ENCODE measurements at places on chromosomes 7 and 10.
A peak's percentile ranks its signal among the peaks of the same experiment; 100 is the strongest.

DNA sequence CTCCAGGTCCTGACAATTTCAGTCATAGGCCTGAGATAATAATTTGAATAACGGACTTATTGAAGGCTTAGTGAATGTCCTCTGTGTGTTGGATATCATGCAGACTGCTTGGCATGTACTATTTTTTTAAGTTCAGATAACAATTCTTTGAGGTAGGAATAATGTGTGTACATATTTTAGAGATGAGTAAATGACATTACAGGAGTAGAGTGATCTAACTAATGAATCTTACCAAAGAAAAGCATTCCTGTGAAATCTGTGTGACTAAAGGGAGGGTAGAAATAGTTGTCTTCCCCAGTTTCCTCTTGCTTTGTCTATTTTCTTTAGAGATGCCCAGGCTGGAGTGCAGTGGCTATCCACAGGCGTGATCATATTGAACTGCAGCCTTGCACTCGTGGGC is 391.8 kb upstream of the ETV1 start:
- peak; percentile 12 for DNase-seq

- peak; percentile 57 for DNase-seq
Observed at GRCh38 chr10:113895018-113895417, 40.6 kb downstream of the NHLRC2 start.

- DNase-seq, result no peak
Observed at GRCh38 chr7:131061158-131061557, 266.5 kb upstream of the MKLN1 start.

DNA sequence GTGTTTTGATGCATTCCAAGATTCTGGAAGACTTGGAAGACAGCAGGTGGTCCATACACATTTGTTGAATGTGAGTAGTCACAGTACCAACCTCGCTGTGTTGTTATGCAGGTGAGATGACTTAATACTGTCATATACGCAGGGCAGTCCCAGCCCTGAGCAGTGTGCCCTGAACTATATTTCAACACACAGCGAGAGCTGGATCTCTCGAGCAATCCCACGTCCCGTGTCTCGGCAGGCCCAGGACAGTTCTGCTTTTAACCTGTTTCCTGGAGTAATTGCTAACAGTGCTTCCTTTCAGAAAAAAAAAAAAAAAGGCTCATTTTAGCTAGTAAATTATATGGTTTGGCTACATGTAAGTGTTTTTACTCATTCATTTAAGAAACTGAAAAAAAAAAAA is 179.7 kb downstream of the PRKCQ start:
- no peak for DNase-seq

DNA sequence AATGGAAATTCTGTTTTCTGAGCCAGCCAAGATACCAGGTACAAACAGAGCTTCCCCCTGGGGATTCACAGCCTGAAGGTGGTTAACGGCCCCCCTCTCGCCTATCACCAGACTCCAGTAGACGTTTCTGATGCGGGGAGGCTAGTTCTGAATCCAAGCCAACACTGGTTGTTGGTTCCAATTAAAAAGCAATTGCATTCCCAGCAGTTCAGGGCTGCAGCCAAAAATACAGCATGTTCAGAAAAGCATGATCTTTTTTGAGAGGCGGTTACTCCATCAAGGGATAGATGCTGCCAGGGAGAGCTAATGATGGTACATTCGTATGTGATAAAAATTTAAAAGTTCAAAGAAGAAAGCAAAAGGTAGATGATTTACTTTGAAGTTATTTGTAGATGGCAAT is 481.0 kb downstream of the GALNT17 start:
- peak; percentile 62 for DNase-seq

GRCh38 chr7:124597509-124597908 is 168.1 kb downstream of the GPR37 start:
- no peak for DNase-seq

GRCh38 chr10:126521399-126521798 is 133.1 kb upstream of the ADAM12 start:
- no peak for DNase-seq

GRCh38 chr7:132977234-132977633 is 104.7 kb downstream of the CHCHD3 start:
- DNase-seq, result no peak

- no peak for DNase-seq
Observed at GRCh38 chr7:141312828-141313521, 238.2 kb upstream of the AGK start.

DNA sequence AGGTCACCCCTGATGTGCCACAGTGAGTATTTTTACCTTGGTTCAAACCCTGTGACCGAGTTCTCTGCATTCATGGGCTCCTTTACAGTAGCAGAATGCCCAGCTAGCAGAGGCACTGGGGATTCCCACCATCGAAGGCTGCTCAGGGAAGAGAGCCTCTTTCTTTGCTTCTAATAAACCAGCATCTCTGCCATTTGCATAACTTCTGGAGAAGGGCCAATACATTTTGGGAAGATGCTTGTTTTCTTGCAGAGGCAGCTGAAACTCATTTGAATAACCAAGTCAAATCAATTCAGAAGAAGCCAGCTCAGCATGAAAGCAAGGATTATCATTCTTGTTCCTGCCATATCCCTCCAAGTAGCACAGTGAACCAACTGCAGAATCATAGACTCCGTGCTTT is 82.9 kb upstream of the WDR11 start:
- DNase-seq, result no peak

GRCh38 chr7:136405931-136406777 is 429.0 kb upstream of the MTPN start:
- DNase-seq, result peak; percentile 60

DNA sequence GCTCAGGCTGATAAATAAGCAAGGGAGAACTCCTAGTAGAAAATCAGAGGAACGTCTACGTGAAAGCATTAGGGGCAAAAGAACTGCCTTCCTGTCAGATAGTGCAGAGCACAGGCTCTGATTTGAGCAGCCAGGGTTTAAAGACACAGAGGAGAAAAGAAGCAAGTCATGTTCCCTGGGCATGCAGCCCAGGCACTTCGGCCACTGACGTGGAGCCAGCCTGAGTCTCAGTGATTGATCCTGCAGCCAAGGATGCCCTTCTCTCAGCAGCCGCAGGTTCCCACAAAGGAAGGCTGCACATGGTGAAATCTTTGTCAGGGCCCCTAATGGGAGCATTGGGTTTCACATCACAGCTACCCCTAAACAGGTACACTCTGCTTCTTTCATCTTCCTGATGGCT is 161.7 kb upstream of the HPS1 start:
- DNase-seq, result no peak

DNA sequence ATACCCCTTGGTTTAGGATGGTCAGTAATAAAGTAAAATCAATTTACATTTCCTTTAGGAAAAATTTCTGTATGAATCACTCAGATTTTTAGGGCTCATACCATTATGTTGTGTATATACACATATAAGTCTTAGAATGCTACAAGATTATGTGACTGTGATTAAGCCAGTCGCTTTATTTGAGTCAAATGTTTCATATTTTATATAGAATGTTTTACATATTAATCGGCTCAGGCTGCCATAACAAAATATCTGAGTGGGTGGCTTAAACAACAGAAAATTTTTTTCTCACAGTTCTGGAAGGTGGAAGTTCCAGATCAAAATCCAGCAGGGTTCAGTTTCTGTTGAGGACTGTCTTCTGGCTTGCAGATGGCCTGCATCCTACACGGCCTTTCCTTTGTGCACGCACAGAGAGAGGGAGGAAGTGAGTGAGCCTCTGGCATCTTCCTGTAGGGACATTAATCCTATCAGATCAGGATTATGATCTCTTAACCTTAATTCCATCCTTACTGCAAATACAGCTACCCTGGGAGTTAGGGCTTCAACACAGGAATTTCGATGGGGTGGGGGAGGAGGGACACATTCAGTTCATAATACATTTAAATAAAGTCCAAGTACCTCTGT is 198.0 kb downstream of the PHF14 start:
- DNase-seq, result no peak

- peak; percentile 78 for DNase-seq
Observed at GRCh38 chr7:28179120-28180030, 1.2 kb downstream of the JAZF1 start.

DNA sequence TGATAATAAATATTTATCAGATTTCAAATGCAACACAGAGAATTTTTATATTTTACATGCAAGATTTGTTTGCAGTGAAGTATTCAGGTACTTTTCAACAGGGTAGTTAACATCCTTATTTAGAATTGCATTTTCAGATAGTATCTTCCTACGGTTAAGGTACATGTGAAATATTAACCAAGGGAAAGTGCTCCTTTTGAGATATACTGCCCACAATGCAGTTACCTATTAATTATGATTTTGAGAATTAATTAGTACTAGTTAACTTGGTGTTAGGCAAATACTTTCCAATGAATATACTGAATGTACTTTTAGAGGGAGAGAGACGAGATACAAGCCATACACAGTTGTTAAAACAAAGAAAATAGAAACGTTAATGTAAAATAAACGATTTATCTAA is 206.2 kb upstream of the YAE1 start:
- no peak for DNase-seq

DNA sequence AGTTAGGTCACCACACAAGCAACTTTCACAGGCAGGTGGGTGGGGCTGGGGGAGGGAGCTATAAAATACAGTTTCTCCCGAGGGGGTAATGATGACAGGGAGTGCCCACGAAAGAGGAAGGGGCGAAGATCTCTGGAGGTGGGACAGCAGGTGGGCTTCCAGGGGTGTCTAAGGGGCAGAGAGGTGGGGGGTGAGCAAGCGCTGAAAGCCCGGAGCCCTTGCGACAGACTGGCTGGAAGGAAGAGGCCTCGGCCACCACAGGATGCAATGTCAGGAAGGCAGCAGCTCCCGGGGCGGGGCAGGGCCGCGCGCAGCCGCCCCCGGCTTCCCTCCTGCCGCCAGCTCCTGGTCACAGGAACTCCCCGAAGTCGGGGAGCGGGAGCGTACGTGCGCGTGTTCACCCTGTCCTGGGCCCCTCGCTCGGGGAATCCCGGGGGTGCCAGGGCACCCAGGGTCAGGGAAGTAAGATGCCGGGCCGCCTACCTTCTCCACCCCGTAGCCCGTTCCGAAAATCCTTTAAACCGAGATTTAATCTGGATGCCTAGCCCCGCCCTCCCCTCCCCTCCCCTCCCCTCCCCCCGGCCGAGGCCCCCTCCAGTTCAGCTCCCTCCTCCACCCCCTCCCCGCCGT is 105.2 kb upstream of the PPIF start:
- peak; percentile 82 for DNase-seq

- DNase-seq, result no peak
Observed at GRCh38 chr10:35459449-35459847, 123.1 kb downstream of the CCNY start.

DNA sequence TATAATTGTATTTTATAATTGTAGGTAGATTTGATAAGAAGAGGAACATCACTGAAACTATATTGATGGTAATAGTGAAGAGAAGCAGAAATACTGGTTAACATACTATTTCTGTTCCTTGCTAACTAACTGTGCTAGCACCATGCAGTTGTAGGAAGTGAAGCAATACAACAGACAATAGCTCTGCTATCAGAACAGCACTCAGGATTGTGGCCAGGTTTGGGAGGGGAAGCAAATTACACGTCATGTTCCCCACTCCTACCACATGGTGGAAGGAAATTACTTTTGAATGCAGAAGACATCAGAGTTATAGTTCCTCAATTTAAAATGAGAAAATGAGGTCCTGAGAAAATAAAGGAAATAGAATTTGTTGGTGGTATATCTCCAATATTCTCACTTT is 151.1 kb downstream of the DGKB start:
- no peak for DNase-seq

GRCh38 chr7:41973202-41973730 is 263.7 kb downstream of the GLI3 start:
- DNase-seq, result no peak

GRCh38 chr7:42877862-42878261 is 34.0 kb downstream of the C7orf25 start:
- no peak for DNase-seq

DNA sequence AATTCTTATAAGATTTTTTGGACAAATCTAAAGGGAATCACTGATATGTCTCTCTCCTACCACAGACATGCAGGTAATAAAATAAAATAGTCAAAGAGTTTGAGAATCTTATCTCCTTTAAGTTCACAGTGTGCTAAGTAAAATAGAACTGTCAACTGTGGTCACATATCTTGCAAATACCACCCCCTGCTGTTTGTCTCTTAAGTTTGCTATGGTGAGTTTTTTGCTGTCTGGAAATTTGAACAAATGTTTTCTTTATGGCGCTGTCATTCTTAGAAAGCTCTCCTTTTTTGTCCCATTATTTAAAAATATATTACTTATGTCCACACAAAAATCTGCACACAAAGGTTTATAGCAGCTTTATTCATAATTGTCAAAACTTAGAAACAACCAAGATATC is 19.6 kb downstream of the GIMAP5 start:
- DNase-seq, result no peak

- no peak for DNase-seq
Observed at GRCh38 chr7:95780665-95781064, 8.3 kb downstream of the DYNC1I1 start.

DNA sequence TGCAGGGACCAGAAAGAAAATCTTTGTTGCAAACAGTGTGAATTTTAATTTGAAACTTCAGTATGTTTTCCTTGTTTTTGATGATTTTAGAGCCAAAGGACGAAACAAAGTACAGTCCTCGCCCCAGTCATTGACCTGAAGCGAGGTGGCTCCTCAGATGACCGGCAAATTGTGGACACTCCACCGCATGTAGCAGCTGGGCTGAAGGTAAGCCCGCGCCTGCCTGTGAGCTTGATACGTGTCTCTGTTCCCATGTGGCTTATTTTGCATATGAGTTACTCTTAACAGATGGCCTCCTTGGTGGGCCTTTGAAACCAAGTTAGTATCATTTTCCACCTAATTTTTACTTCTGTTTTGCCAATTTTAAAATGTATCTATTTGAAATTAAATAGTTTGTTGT is 12.3 kb downstream of the RBM17 start:
- no peak for DNase-seq

DNA sequence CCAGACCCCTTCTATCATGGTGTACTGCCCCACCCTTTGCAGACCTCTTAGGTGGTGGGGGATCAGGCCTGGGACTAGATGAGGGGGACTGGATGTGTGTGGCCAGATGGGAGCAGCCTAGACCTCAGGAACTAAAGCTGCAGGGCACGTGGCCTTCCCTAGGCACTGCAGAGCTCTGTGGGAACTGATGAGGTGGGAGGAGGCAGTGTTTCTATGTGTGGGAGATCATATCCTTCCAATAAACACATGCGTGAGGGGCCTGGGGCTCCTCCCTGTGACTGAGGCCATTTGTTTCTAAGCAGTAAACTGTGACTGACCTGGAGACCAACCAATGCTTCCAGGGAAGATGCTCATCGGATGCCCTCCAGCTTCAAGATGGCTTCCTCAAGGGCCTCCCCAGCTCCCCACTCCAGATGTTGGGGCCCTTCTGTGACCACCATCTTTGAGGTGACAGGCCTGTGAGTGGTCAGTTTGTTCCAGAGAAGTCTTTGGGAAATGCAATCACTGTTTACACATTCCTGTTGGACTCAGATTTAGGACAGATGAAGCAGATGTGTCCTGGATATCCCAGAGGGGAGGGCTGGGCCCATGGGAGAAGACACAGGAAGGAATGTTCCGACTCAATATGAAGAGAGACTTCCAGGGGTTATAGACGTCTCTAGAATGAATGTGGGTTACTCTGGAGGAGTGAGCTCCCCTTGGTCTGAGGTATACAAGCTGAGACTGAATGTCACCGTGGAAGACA is 23.6 kb upstream of the ZCCHC24 start:
- DNase-seq, result no peak

Measured in AG08395 (cell line).